ENCODE measurements at places on chromosomes 11 and 22. TPM values are rescaled to one million over a fixed set of nuclear protein-coding genes. Genes with fewer than 3 reads are reported as not detected.
A peak's percentile ranks its signal among the peaks of the same experiment; 100 is the strongest.

GRCh38 chr11:96211436-96211835 is 131.6 kb downstream of the MAML2 start:
- no peak for ATAC-seq

CALCA gene
- 177 TPM for total RNA-seq

DNA sequence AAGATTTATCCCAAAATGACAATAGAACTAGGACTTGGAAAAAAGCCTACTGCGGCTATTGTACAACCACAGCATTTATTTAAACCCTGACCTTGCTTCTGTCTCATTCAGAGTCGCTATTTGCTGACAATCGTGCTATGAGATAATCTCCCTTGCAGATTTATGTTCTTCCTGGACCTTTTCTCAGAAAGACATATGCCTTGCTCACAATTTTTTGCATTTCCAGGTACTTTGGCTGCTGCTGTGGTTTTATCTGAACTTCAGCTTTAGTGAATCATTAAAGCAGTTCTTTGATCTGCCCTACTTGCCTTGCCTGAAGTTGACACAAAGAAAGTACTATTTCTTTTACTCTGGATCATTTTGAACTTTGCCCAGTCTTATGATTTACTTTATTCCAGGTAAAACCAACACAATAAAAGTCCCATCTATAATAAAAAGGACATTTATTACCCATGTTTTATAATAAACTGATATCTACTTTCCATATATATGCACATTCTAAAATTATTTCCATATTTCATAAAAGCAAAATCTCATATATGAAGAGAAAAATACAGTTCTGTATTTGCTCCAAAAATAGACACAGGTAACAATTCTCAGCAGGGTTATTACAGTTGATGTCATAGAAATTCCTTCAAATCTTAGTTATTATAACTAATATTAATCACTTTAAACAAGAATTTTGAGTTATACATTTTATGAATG is 63.4 kb upstream of the CARD18 start:
- ATAC-seq, result peak; percentile 73

DNA sequence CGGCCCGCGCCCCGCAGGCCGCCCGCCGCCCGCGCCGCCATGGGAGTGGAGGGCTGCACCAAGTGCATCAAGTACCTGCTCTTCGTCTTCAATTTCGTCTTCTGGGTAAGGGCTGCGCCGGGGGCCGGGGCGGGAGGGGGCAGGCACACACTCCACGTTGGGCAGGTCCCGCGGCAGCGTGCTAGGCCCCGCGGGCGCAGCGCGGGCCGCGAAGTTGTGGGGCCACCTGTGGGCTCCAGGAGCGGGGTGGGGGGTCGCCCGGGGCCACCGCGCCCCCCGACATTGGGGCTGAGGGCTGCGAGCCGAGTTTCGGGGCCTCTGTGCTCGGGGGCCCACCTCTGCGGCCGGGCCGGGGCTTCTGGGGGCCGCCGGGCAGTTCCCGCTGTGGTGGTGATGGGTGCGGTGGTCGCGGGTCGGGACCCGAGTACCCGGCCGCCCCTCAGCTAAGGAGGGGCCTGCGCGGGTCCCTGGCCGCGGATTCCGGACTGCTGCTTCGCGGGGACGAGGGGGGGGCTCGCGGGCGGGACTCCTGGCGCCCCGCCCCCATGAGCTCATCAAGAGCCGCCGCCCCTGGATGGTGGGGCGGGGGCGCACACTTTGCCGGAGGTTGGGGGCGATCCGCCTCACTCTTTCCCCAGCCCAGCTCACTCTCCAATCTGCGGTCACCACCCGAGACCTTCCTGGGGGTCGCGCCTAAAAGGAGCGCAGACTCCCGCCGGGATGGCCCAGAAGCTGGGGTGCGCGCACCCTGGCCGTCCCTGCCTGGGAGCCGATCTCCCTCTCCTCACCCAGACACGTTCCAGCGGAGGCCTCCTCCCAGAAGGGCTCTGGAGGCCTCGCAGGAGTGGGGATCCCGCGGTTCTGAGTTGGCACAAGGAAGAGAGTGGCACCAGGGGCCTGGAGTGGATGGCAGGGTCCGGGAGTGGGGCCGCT is 667 bp downstream of the CD81 start:
- ATAC-seq, result peak; percentile 62

DNA sequence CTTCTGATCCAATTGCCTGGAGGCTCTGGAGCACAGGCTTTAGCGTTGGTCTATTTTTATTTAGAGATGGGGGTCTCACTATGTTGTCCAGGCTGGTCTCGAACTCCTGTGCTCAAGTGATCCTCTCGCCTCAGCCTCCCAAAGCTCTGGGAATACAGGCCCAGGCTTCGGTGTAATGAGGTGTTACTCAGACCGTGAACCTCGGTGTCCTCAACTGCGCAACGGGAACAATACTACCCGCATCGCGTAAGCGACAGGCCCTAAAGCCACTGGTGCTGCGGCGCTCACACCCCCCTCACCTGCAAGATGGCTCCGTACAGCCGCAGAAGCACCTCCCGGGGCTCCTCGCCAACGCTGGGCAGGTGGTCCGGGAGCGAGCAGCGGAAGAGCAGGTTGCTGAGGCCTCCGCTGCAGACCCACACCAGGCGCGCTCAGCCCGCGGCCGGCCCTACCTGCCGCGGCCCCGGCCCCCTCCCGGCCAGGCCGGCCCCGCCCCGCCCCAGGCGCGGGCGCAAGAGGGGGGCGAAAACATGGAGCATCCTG is 628 bp downstream of the CHKB start:
- peak; percentile 15 for ATAC-seq

DNA sequence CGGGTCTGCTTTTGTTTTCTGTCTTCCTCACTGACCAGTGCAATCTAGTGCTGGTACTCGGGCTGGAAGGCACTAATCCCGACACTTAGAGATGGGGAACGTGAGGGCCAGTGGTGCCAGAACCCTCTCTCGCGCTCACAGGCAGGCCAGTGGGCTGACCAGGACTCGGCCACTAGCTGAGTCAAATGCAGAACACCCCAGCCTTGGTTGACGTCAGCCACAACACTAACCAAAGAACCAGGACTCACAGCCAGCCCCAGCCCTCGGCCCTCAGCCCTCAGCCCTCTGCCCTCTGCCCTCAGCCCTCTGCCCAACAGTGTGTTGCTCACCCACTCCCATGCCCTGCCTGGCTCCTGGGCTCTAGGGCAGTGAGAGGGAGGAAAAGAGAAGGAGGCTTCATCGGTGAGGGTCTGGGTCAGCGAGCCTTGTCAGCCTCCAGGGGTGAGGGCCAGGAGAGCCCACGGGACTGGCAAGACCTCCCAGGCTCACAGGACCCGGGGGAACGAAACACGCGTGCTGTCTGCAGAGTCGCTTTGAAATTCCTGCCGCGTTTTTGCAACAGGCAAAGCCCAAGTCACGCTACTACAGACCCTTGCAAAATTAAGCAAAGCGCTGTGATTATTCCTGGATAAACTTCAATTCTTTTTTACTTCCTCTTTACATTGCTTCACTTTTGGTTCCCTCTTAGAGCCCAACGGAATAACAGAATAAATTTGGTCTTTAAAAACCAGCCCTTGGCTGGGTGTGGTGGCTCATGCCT is 27.5 kb downstream of the KIAA0930 start:
- ATAC-seq, result no peak

DNA sequence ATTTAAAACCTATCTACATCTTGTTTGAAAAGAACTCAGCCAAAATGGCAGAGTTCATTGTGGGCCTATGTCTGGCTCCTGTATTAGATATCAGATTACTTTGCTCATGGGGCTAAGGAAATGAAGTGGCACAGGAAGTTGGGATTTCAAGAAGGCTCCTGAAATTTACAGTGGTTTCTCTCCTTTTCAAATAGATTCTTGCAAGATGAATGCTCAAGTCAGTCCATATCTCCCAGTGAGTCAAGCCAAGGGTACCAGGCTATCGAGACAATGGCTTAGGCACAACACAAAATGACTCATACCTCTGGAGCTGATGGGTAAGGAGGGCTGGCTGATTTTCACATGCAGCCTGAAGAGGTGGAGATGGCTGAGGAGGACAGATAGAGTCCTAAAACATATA is 24.1 kb upstream of the APOA1 start:
- ATAC-seq, result no peak

VSIG2 gene
- total RNA-seq, result 2.0 TPM

DNA sequence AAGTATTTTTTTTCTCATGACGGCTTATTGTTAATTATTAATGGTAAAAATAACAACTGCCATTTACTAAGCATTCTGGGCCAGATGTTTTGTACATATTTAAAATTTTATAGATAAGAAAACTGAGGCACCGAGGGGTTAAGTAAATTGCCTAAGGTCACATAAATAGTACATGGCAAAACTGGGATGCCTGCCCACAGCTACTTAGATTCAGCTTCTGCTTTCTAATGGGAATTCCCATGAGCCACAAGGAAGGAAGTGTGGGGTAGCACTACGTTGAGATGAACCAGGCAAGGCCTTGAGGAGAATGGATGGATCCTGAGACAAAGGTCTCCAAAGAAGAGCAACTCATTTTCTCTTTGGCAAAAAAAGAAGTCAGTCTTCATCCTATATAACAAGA is 11.9 kb upstream of the PHF21A start:
- no peak for ATAC-seq

Measured in motor neuron (in vitro differentiated cells).